ENCODE measurements at places on chromosomes 2 and 18.

- DNase-seq, result no peak
Measured at GRCh38 chr2:128645631-128646030, 327.0 kb upstream of the HS6ST1 start.

DNA sequence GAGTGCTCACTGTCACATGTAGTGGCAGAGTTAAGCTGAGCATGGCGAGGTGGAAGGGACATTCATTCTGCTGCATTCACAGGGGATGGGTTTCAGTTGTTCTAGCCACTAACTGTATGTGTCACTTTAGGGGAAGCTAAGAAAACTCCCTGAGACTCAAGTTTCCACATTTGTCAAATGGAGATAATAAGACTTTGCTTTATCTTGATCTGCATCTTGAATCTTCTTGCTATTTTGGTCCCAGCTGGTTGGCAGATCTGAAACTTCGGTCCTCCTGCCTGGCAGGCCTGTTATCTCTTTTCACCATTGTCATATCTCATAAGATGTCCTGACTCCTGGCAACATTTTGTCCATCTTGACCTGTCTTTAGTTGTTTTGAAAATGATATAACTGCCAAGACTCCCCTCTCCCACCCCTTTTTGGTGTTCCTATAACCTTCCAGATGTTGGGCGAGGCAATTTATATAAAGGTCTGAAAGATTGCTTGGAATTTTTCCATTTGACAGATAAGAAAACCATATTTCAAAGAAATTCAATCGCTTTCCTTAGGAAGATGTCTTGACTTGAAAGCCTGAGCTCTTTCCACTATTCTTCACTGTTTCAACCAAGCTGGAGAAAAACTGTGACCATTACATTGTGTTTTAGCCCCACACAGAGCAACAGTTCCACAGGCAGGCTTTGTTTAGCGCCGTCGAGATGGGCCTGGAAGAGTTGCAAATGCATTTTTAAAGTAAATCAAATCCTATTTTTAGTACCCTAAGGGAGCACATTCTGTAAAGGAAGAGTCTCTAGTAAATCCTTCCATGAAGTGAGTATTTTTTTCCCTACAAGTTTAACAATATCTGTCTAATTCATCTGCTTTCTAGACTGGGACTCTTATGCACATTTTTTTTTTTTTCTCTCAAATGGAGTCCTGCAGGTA lies 33.4 kb downstream of the MYCN start:
- no peak for DNase-seq

DNA sequence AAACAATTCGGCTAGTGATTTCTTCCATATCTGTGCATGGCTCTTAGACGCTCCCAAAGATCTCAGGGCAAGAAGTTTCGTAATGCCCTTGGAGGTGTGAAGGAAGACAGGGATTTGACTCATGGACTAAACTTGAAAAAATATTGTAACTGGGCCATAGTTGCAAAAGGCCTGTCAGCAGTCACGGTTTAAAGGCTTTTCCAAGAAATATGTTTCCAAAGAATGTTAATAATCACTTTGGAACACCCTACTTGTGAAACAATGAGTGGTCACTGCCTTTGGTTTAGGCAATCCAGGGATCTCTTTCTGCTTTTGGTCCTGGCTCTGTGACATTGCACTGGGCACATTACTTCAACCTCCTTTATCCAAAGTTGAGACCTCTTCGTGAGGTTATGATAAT lies 102.5 kb upstream of the RASGRP3 start:
- DNase-seq, result no peak

DNA sequence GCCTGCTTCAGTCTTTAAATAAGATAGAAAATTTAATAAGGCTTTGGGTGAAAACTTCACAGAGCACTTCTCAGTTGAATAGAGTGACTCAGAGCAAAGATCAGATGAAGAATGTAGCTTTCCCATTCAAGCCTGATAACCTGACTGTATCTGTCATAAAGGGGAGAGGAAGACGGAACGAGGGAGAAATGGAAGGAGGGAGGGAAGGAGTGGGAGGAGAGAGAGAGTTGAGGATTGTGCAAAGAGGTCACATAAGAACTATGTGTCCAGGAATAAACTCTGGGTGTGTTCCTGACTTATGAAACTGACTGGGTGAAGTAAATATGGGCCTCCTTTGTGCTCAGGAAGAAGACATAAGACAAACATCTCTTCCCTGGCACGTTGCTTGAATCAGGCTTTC lies 385.5 kb downstream of the LPIN1 start:
- DNase-seq, result no peak

DNA sequence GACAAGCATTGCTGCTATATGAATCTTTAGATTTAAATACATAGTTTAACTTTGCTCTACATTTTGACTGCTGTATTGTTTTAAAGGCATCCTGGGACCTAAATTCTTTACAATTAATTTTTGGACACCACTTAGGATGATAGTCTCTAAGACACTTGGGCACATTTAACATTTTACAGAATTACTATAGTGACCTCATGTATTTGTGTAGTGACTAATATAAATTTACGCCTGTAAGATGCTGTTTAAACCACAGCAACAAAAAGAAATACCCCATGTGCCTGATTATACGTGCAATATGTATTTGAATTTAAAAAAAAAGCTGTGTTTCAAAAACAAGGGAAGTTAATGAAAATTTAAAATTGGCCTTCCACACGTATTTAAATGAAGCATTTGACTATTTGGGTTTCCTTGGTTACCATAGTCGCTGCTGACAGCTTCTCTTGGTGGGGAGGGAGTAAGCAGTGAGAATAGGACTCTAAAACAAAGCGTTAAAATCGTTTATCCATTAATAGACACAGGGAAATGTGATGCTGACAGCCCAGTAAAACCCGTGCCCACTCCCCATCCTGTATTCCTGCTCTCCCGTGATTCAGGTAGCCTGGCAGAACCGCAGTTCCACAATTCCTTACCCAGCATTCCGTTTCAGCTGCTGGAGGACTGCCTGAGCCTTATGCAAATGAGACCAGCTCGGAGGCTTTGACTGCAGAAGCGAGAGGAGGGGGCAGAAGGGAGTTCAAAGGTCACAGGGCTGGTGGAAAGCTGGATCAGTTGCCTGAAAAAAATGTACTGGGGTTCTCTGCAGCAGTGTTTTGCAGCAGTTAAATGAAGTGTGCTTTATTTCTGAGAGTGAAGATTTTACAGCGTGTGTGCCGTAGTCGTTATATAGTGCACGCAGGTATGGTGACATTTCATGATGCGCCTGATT lies 104.3 kb downstream of the CSRNP3 start:
- DNase-seq, result no peak

GRCh38 chr18:34650121-34650545 lies 60.0 kb upstream of the DTNA start:
- DNase-seq, result no peak

GRCh38 chr2:65525616-65526231 lies 93.3 kb upstream of the SPRED2 start:
- DNase-seq, result no peak

DNA sequence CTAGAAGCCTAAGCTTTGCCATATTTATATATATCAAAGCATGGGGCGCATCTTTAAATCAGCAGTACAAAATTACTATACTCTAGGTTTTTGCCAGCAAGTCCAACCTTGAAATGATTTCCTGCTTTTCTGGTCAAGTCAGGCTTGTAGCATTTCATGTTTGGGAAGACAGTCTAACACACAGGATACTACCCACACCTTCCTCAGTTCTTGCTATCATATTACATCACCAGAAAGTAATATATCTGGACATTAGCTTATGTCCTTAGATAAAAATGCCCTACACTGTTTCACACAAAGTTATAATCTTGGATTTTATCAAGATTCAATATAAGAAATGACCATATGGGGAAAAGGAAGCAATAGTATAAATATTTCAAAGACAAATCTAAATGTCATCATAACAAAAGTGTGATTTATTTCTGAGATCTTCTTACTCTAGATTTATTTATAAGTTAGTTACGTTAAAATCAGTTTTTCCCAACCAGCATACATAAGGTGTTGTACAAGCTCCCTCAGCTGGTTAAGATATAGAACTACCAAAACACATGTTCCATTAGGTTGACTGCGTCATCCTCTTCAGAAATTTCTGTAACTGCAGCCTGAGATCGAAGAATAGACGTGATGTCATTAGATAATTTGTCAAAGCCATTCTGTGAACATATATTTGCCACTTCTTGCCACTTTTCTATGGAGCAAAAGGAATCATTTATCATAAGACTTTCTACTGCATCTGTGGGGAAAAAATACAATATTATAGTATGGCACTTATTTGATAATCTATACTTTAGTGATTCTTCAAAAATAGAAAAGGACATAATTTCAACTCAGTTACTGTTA lies 56.6 kb downstream of the CLHC1 start:
- peak; percentile 52 for DNase-seq

DNA sequence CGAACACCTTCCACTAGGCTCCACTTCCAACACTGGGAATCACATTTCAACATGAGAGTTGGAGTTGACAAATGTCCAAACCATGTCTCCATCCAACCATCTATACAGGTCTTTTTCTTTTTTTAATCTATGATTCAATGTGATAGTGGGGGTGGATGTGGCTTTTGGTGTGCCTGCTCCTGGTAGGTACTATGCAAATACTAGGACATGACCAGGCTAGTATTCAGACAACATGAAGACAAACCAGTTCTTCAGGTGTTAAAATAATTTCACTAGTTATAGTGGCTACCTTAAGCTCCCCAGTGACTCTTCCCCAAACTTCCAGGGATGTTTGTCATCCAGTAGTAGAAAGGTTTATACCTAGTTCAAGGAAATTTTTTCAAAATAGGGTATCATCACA lies 387.5 kb downstream of the CDH2 start:
- DNase-seq, result no peak

DNA sequence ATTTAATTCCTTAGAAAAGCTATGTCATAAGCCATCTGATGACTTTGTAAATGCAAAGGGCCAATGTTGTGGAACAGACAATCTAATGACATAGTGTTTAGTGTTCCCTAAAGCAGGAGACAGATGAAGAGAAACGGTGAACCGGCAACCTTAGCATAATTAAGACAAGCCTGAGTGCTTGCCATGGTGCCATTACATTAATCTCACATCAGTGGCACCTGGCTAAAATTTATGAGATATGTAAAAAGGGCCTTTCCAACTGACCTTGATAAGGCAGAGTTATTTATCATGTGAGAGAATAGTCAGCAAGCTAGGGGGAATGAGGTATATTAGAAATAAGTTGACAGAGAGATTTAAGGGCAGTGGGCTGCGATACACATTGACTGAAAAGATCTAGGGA lies 261.8 kb downstream of the ERBB4 start:
- DNase-seq, result no peak

DNA sequence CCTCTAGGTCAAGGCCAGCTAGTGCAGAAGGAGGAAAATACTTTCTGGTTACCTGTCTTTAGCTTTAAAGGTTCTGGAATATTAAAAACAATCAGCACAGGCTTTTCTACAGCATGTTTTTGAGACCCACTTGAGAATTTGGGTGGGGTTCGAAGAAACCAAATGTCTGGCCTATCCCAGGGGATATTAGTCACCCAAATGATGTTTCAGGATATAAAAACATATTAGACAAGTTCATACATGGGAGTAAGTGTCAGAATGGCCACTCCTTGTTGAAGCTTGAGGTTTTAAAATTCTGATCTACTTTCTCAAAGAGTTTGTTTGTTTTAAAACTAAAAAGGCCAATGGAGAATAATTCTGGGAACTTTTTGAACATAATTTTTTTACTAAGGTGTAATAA lies 158.6 kb upstream of the DLX2 start:
- DNase-seq, result no peak

DNA sequence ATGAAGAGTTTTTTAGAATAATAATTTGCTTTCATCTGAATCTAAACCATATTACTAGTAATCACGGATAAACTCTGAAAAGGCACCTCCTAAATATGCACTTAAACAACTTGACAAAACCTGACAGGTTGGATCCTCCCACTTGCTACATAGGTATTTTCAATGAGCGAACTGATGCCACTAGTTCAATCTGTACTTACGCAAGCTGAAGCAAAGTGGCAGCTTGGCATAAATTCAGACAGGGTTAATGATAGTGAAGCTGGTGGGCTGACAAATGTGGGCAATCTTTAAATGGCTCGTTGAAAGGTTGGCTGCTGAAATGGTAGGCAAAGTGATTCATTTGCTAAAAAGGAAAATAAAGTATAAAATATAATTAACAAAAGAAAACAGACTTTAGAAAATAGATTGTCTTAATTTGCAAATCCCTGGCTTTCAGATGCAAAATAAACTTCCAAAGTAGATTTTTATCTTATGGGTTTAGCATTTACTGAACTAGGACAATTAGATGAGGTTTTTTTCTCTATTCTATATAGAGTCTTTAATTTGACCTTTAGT lies 1713.5 kb upstream of the SLC39A10 start:
- DNase-seq, result no peak

DNA sequence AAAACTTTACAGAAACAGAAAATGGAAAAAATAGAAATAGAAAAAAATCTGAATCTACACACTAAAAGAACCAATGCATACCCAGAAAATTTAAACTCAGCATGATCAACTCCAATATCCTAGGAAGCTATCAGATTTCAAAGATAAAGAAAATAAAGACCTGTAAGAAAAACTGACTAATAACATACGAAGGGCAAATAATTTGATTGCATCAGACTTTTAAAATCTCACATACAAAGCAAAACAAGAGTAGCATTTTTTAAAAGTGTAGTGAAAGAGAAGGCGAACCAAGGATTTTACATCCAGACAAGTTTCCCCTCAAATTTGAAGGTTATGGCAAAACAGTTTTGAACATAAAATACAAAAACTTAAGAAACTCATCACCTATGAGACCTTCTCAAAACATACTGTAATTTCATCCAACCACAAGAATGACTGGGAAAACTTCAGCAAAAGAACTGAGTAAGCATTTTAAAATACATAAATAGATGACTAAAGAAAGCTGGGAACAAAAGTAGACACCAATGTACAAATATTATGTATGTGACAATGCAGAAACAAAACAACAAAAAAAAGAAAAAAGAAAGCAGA lies 54.8 kb downstream of the NBAS start:
- no peak for DNase-seq

DNA sequence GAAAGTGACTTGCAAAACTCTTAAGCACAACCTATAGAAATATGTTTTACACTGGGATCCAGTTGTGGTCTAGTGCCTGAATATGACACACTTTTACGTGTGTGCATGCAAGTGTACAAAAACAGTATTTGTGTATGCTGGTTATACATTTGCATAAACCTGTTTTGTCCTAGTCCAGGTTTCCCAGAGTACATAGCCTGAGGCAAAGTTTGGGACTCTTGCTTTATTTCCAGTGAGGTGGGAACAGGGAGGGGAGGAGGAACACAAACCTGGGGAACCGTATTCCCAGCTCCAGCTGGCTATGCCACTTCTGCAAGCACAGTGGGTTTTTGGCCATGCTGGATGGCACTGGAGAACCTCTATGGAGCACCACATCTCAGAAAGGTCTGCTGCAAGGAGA lies 481.1 kb upstream of the HS6ST1 start:
- DNase-seq, result no peak

- DNase-seq, result no peak
Measured at GRCh38 chr2:240852671-240853314, 15.8 kb upstream of the AGXT start.

- no peak for DNase-seq
Measured at GRCh38 chr2:42941633-42942176, 149.3 kb upstream of the HAAO start.
